Endodermal cell (in vitro differentiated cells): ENCODE measurements at places on chromosomes 7 and 10.

- no peak for DNase-seq
Observed at GRCh38 chr7:126411032-126411820, 841.5 kb downstream of the GRM8 start.

DNA sequence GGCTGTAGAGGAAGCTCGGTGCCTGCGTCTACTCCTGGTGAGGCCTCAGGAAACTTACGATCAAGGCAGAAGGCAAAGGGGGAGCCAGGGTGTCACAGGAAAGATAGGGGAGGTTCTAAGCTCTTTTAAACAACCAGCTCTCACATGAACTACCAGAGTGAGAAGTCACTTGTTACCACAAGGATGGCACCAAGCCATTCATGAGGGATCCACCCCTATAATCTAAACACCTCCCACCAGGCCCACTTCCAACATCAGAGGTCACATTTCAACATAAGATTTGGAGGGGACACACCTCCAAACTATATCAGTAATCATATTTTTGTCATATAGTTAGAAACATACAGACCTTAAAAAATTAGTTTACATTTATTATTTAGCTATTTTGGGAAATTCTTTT lies 9.4 kb downstream of the NOC3L start:
- no peak for DNase-seq

DNA sequence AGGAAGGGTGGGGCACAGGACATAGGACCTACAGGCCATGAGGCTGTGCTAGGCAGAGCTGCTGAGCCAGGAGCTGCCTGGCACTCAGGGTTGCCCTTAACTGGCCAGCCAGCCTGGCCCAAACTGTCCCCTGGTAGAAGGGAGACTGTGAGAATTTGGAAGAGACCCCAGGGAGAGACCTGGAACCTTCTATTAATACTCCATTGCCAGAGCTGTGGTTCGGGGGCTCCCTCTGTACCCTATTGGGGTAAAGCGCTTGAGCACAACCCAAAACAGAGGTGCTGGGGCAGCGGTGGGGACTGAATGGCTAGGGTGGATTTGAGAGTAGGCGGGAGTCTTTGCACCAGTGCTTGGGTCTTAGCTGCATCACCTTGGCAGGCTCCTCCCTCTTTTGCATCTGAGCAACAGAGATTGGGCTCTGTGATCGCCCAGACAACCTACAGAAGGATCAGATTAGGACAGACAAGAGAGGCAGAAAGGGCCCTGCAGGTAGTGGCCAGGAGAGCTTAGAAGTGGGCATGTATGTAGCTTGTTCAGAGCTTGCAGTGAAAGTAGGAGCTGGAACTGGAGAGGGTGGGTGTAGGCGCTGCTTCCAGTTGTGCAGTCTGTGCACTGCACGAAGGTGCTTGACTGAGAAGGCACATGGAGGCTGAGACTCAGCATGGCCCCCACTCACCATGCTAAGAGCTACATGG lies 53.3 kb downstream of the ADCYAP1R1 start:
- peak; percentile 48 for DNase-seq

DNA sequence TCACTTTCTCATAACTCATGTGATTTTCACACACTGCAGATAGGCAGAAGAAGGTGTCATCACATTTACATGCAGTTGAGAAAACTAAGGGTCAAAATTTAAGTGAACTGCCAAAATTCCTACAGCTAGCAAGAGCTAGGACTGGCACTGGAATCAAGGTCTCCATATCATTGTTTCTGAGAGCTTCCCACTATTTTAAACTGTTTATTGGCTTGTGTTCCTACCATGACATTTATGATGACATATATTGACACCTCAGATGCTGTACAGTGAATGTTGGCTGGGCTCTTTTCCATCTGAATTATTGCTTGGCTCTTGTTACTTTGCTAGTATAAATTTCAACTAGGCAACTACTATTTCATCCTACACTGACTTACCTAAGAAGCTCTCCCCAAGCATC lies 2.0 kb downstream of the THSD7A start:
- DNase-seq, result no peak

DNA sequence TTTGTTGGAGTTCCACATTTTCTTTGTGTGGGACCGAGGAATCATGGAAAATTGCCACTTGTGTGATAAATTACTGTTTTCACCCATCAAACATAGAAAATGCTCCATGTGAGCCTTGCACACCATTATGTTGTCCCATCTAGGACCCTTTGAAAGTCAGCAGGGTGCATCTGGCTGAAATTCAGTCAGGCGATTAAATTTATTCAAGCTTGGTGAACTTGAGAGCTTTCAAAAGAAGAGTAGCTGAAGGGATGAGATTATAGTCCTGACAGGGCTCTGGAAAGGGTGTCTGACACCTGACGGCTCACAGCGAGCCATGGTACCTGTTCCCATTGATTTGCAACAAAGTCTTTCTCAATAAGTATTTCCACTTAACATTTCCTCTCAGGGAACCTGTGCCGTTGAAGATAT lies 399.7 kb upstream of the ETV1 start:
- no peak for DNase-seq

- DNase-seq, result no peak
Observed at GRCh38 chr7:3495530-3495929, 194.5 kb downstream of the SDK1 start.

- DNase-seq, result peak; percentile 92
Observed at GRCh38 chr10:79562135-79562756, 2.0 kb upstream of the SFTPA2 start.

- DNase-seq, result no peak
Observed at GRCh38 chr10:119183664-119184412, 5.2 kb upstream of the PRDX3 start.
